ENCODE measurements at places on chromosomes 11 and 22. TPM values are rescaled to one million over a fixed set of nuclear protein-coding genes. Genes with fewer than 3 reads are reported as not detected.

Gene TIMP3
- polyA plus RNA-seq: 139 TPM

Gene APOBEC3A
- not detected for polyA plus RNA-seq

Gene AAMDC
- 40.1 TPM for polyA plus RNA-seq

Gene APOBEC3F
- polyA plus RNA-seq: 4.6 TPM

Gene PGGHG
- polyA plus RNA-seq: 12.1 TPM

Gene TTC36
- 2.3 TPM for polyA plus RNA-seq

Gene OOSP2
- not detected for polyA plus RNA-seq

Gene CACNA1I
- 0.09 TPM for polyA plus RNA-seq

Gene MGAT3
- polyA plus RNA-seq: 9.6 TPM

Gene TEX54
- polyA plus RNA-seq: not detected

Gene MRGPRE
- polyA plus RNA-seq: not detected

Gene DEFB131B
- not detected for polyA plus RNA-seq

Gene MISFA
- polyA plus RNA-seq: 3.9 TPM

Gene ADAMTS8
- polyA plus RNA-seq: 10.7 TPM

Gene AQP11
- 1.6 TPM for polyA plus RNA-seq

Gene SOX10
- 19.8 TPM for polyA plus RNA-seq

Gene POU2AF3
- polyA plus RNA-seq: 6.2 TPM
